ENCODE measurements at places on chromosomes 2 and 18. TPM values are rescaled to one million over a fixed set of nuclear protein-coding genes. Genes with fewer than 3 reads are reported as not detected.

- DNase-seq, result peak; percentile 78
Observed at GRCh38 chr2:74457549-74458131, 598 bp upstream of the WBP1 start.

GRCh38 chr2:205375461-205376448 lies 306.5 kb upstream of the NRP2 start:
- DNase-seq, result no peak

DNA sequence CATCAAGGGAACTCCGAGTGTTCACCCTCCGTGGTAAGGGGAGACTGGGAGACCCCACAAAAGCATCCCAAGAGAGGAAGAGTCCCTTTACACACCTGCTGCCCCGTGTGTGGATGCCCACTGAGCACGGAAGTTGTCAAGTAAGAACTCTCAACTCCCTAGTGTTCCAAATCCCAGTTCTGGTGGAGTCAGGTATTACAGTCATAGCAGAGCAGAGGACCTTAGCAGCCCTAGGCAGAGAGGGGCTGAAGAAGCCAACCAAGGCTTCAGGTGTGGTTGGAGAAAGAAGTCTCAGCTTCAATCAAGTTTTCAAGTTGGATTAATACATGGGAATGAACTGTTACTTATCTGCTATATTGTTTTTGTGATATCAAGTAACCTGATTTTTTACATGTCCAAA lies 512.5 kb downstream of the RNF144A start:
- DNase-seq, result no peak

GRCh38 chr2:24926602-24927252 lies 6.7 kb upstream of the ADCY3 start:
- DNase-seq, result no peak

DNA sequence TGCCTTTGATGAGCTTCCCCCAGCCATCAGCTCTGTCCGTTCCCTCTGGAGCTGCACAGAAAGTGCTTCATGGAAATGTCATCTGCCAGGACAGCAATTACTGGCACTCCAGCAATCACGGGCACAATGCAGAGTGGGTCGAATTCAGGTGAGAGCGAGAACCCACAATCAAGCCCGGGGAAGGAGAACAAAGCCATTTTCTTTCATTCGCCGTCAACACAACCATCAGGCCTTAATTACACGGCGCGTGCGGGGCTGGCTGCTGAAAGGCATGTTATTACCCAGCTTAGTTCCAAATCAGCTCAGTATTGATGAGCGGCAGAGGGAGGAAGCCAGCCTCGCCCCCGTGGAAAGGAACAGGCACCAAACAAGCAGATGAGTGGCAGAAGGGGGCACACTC lies 143.9 kb downstream of the MYT1L start:
- no peak for DNase-seq

DNA sequence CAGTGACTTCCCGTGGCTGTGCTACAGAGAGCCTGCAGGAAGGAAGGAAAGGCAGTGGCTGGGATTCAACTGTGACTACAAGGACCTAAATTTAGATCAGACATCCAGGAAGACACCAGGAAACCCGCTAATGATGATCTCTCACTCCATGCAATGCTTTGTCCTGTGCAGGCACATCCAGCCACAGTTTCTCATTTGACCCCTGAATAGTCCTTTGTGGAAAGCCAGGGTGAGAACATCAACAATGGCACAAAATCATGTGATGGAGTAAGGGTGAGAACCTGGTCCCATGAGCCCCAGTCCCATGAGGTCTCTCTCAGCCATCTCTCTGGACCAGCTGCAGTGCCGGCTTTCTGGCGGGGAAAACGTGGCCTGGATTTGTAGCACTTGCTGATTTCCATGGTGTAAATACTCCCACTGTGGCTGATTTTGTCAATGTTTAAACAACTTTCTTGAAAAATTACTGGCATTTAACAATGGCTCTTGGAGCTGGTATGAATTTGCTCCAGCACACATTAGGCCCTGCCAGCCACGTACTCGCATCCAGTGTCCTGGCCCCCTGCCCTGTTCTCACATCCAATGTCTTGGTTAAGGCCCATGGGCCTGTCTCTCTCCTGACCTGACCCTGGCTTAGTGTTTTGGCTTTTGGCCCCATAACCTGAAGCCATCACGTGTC lies 159.0 kb upstream of the HAAO start:
- no peak for DNase-seq

GRCh38 chr2:102144128-102144527 lies 1.6 kb downstream of the IL1R1 start:
- no peak for DNase-seq

DNA sequence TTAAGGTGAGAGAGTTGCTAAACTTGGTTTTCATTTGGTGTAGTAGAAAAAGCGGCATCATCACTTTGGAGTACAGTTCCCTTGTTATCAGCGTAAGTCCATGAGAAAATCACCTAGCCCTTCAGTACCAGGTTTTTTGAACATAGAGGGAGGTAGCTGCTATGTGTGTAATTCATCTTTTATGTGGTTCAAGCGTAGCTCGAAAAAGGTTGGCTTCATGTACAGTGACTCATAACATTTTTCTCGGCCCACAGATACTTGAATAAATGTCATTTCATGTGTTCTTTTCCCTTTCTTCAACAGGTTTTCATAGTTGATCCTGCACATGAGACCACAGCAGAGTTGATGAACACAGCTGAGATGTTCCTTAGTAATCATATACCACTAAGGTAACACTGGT lies 43.6 kb downstream of the UGGT1 start:
- DNase-seq, result no peak

DNA sequence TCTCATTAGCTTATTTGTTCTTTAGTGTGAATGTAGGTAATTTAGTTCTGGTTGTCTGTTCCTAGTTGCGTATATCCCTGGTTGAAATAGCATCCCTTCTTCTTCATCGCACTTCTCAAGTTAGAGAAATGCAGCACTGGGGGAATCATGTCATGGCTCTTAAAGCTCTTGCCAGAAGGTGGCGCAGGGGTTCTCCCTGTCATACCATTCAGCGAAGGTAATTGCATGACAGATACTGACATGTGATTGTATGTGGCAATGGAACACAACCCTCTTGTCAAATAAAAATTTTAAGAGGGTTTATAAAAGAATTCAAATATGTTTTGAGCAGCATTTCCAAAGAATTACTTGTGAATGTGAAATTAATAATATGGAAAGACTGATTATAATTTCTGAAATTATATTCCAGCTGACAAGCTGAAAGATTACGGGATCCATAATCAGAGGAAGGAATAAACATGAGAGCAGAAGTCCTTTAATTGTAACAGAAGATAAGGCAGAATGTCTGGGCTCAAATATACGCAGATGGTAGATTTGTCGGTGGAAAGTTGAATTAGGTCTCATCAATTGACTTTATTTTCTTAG lies 411.7 kb downstream of the DSEL start:
- peak; percentile 59 for DNase-seq

GRCh38 chr2:236793023-236794011 lies 223.7 kb downstream of the ACKR3 start:
- no peak for DNase-seq

- peak; percentile 11 for DNase-seq
Observed at GRCh38 chr2:48313036-48313877, 216.7 kb upstream of the STON1 start.

GRCh38 chr2:118830881-118831280 lies 16.6 kb downstream of the EN1 start:
- no peak for DNase-seq

DNA sequence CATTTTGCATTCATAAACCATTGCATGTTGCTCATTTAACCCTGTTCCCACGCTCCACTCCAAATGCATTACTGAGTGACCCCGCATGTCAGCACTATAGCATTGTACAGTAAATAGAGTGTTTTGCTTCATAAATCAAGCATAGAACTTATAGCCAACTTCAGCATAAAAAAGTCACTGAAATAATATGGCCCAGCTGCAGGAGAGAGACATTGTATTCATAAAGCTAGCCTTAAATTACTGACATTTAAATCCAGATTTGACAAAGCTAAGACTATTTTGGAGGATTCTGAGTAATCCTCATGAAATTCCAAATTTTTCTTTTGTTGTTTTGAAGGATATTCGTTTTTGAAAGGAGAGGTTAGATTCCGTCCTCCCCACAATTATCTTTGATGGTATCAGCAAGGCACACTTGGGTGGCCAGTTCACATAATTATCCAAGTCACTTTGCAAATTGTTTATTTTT lies 320.9 kb upstream of the TCF4 start:
- peak; percentile 9 for DNase-seq

- DNase-seq, result no peak
Observed at GRCh38 chr2:147250652-147251356, 594.0 kb upstream of the ACVR2A start.

DNA sequence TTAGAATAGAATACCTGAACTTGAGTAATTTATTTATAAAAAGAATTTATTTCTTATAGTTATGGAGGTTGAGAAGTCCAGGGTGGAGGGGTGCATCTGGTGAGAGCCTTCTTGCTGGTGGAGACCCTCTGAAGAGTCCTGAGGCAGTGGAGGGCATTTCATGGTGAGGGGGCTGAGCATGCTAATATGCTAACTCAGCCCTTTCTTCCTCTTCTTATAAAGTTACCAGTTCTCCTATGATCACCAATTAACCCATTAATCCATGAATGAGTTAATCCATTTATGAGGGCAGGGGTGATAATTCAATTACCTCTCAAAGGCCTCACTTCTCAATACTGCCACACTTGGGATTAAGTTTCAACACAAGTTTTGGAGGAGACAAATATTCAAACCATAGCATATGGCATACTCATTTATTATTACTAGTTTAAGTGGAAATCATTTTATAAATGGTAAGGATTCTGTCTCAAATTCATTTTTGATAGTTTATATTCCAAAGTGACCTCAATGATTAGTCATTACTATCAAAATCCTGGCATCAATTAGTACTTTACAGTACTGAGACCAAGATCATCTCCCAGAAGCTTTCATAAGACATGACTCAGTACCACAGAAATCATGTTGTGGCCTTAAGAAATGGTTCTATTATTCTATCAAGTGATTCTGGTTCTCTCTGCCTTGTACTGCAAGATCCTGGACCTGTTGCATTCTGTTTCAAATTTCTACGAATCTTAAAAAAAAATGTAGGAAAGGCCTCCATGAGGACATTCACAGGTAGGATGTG lies 5.5 kb downstream of the ZNF396 start:
- no peak for DNase-seq

DNA sequence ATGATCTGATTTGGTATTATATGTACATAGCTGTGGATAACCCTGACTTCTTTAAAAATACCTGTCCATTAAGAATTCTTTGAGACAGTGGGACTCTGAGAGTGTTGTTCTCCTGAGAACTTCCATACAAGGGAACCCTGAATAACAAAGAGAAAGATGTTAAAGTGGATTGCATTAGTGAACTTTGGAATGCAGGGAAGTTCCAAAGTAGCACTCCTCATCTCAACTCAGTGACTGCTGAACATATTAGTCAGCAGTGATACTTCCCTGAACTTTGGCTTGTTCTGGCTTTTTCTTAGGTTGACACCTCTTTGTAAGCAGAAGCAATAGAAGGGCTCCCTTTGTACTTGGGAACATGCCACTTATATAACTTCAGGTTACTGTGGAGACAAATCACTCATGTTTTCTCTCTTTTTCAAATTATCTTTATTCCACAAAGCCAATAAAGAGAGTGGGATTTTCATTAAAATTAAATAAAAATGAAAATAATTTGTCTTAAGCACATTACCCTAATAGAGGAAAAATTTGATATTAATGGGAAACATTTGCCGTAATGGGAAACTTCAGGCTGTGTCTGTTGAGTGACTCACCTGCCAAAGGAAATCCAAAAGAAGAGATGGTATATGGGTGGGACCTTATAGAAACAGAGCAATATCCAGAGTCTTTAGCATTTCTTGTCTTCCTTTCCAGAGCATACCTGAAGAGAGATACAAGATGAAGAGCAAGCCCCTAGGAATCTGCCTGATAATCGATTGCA lies 33.3 kb downstream of the CFLAR start:
- DNase-seq, result no peak

- DNase-seq, result no peak
Observed at GRCh38 chr2:30912056-30912455, 104.8 kb upstream of the CAPN13 start.

GRCh38 chr2:152594022-152594766 lies 123.1 kb downstream of the PRPF40A start:
- no peak for DNase-seq

GRCh38 chr18:3902676-3903075 lies 452.7 kb downstream of the TGIF1 start:
- DNase-seq, result no peak

DNA sequence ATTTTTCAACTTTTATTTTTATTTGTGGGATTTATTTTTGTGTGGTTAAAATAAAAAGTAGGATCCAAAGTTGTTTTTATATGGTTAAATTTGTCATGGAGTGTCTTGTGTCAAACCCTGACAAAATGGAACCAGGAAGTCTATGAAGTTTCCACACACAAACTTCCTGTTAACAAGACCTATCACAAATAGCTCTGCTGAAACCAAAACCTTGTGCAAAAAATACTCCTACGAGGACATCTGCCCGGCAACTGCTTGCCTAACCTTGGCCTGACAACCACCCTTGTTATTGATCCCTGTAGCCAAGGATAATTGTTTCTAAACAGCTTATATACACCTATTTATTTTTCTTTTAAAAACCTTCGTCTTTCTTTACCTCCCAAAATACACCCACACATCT lies 389.6 kb downstream of the TRIB2 start:
- DNase-seq, result no peak

DNA sequence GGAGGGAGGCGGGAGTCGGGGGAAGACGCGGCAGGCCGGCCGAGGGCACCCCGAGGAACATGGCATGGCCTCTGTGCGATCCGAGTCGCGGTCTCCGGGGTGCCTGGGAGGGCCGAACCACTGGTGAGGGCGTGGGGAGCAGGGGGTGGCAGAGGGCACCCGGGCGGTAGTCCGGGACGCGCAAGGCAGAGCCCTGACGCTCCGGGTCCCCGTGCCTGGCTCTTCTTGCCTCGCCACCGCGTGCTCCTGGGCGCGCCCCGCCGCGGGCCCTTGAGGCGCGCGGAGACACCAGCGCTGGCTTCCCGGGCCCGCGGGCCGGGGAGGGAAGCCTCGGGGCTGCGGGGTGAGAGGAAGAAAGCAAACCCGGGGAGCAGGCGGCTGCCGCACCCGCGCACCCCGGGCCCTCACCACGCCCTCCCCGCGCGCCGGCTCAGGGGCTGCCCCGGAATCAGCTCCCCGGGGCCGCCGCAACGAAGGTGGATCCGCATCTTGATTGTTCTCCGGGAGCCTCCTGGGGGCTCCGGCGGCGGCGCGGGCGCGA lies 4.3 kb downstream of the SOX11 start:
- peak; percentile 65 for DNase-seq

Gene CAD
- 57.8 TPM for total RNA-seq

Gene TDRD15
- total RNA-seq, result 0.02 TPM

Gene SULT1C2
- not detected for total RNA-seq

Gene PKDCC
- total RNA-seq, result 361 TPM

Gene MATN3
- 0.40 TPM for total RNA-seq

Gene LYPD1
- total RNA-seq, result 0.04 TPM

Gene CTLA4
- 0.10 TPM for total RNA-seq

Gene ABHD1
- not detected for total RNA-seq
